ENCODE measurements at places on chromosomes 1 and 21.

DNA sequence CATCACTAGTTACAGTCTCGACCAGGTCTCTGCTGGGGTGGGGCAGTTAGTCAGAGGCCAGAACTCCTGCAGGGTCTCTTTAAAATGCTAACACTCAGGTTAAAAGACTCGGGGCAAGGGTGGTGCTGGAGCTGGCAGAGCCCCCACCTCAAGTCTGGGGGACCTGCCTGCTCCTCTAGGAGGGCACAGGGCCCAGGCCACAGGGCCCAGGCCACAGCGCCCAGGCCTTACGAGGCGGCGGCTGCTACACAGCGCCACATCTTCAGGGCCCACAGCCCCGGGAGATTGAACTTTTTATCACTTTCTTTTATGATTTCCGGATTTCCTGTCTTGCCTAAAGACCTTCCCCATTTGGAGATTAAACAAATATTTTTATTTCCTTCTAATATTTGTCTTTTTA, 10.4 kb downstream of the MPZ start:
- DNase-seq = no peak

DNA sequence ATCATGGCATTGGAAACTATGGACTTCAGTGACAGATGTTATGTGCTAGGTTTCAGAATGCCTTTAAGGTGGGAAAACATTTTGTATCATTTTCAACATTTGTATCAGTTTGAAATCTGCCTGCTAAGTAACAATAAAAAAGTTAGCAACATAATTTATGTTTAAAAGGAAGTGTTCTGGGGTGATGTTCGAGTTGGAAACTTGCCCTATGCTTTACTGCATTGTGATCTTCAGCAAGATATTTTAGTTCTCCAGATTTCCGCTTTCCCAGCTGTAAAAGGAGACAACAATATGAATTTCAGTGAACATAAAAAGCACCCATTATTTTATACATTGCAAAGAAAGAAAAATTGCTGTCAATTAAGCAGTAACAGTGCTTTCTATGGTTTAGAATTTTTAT, 187.4 kb downstream of the DISC1 start:
- DNase-seq = no peak

DNA sequence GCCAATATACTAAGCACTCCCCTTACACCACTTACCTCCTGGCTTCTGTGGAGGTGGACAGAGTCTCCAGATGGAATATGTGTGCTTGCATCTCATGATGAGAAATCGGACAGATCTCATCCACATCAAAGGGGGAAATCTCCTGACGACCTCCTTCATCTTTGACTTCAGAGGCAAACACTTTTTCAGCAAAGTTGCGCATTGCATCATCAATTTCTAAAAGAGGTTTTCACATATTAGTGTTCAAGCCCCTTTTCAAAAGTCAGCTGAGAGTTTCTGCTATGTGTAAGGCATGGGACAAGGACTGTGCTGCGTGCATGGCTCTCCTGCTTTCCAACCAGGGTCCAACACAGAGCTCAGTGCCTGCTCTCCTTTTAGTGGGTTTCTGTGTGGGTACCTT, 6.8 kb downstream of the AMPD1 start:
- no peak for DNase-seq

- DNase-seq = no peak
Observed at GRCh38 chr1:211579440-211580302, 710 bp upstream of the SLC30A1 start.

DNA sequence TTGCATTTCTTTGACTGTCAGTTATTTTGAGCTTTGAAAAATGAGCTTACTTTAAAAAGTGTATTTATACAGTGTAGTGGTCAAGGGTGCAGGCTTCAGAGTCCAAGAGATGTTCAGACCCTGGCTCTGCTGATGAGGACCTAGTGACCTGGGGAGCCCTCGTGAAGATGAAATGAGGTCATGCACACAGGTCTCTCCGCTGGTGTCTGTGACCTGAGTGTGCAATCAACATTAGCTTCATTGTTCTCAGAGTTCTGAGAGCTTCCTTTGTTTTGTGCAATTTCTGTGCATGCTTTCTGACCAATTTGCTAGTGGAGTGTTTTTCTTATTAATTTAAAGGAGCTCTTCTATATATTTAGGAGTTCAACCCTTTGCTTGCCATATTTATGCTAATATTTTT, 71.3 kb downstream of the RIPK4 start:
- no peak for DNase-seq

DNA sequence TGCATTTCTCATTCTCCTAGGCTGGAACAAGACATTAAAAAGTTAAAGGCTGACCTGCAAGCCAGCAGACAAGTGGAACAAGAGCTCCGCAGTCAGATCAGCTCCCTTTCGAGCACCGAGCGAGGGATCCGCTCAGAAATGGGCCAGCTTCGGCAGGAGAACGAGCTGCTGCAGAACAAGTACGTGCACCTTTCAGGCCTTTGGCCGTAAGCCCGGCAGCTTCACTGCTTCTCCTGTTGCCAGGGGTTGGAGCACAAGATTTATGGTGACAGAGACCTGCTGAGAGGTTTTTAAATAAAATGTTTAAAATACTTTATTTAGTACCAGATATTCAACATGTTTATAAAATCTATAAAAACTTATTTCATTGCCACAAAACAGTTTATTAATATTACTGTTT, 53.4 kb downstream of the MACO1 start:
- DNase-seq = no peak

DNA sequence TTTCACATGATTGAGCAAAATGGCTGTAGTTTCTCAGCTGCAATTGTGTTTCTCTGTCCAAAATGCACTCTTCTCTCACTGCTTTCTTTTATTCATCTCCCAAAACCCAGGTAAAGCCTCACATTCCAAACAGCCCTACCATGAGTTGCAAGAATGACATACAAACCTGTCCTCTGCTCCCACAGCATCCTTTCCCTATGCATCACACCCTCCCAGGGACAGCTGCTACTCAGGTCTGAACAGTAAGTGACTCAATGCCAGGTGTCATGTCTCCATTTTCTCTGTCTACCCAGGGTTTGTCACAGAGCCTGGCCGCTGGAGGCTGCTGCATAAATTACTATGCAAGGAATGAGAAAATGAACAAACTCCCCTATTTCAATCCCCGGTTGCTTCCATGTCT, 118.5 kb downstream of the PLD5 start:
- no peak for DNase-seq

Measured in stimulated activated CD8-positive, alpha-beta memory T cell treated with anti-CD3 and anti-CD28 coated beads, Interleukin-15, amount 100 ng/mL, for 4 hours (primary cell).